Stromal cell of bone marrow (primary cell): ENCODE measurements at places on chromosomes 4 and X.

DNA sequence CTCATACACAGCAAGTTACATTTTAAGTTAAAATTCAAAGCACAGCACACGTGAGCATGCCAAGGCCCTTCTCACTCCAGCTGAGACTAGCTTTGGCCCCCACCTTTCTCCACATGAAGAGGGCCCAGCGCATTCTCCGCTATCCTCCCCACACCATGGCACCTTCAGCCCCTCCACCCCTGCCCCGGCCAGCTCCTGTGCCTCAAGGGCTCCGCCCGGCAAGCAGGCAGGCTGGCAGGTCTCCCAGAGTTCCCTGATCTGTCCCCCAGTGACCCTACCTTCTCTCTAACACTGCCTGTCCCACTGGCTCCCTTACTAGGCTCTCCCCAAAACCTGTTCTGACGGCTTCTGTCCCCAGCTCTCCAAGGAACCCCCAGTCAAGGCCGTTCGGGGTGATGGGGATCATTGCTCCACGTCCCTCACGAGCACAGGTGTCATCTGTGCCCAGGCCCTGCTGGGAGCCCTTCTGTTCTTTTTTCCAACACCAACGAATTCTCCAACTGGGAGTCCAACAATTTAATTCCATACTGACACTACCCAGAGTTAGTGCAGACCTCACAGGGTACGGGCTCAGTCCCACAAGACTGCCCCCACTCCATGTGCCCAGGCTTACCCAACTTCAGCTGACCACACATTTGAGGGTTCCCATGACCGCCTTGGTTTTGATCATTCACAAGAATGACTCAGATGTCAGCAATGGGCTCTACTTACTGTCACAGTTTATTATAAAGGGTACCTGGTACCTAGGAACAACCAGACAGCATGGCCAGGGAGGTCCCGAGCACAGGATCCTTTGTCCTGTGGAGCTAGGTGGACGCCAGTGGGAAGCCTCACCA, 4.2 kb downstream of the LETM1 start:
- no peak for DNase-seq

- no peak for DNase-seq
Observed at GRCh38 chr4:142098900-142099545, 462.6 kb downstream of the IL15 start.

DNA sequence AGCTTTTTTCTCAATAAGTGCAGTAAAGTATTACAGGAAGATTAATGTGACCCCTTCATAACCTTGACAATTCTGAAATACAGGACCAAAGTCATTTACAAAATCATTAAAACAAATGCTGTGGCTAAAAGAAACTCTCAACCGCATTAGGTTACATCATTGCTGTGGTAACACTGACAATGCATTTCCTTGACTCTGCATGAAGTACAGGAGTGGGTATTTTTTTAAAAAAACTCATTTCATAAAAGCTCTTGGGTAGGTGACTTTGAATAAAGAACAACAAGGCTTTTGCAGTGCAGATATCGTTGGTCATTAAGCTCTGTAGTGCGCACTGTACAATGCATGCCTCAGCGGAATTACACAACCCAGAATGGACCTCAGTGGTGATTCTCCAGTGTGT, 23.4 kb upstream of the XK start:
- no peak for DNase-seq

DNA sequence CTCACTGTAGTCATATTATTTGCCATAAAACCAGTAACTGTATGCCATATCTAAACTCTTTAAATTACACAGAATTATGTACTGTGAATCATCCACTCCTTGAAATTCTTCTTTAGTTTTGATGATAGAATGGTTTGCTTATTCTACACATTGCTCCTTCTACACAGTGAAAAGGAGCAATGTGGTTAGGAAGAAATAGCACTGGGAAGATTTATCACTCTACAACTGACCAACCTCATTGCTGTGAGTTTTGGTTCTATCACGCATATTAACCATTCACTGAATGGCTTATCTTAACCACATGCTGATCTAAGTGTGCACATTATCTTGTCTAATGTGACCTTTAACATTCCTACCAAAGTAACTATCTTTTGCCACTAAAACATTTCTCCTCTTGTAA, 415.7 kb upstream of the NDST4 start:
- DNase-seq = no peak
